Stimulated activated CD4-positive, alpha-beta T cell treated with anti-CD3 and anti-CD28 coated beads, Interleukin-4, amount 100 ng/mL, for 1 hour (primary cell): ENCODE measurements at places on chromosomes 16 and 17.

DNA sequence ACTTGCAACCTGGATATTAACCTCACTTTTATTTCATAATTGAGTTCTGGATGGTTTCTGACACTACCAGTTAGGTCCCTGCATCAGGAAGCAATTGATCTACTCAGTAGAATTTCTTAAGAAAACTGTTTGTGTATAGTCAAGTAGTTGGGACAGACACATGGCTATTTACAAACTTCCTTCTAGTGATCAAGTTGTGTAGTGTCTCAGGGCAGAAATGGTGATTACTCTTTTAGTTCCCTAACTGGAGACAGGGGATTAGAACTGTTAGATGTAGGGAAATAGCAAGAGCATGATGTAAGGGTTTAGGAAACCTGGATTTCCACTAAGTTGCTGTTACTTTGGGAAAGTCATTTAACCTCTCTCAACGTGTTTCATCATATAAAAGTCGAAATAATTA lies 30.4 kb downstream of the TMEM100 start:
- no peak for DNase-seq

- no peak for DNase-seq
These were observed 42.8 kb downstream of the COG7 start for GRCh38 chr16:23410176-23410575.

GRCh38 chr16:55779402-55780094 lies 53.3 kb downstream of the CES1 start:
- no peak for DNase-seq

DNA sequence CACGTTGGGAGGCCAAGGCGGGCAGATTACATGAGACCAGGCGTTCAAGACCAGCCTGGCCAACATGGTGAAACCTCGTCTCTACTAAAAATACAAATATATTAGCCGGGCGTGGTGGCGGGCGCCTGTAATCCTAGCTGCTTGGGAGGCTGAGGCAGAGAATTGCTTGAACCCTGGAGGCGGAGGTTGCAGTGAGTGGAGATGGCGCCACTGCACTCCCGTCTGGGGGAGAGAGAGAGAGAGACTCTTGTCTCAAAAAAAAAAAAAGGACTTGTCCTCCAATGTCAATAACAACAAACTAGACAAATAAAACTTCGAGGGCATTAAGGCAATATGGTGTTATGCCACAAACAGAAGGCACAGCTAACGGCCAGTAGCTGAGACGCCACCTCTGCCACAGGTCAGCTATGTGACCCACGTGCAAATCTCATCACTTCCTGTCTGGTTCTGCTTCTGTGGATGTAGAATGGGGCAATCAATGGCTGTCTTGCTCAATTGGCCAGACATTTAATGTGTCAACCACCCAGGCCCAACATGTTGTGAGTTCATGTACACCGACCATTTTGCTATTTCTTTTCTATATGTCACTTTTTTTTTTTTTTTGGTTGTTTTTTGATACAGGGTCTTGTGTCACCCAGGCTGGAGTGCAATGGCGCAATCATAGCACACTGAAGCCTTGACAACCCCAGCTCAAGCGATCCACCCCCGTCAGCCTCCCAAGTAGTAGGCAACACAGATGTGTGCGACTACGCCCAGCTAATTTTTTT lies 834 bp upstream of the TXNDC11 start:
- DNase-seq = peak; percentile 8

DNA sequence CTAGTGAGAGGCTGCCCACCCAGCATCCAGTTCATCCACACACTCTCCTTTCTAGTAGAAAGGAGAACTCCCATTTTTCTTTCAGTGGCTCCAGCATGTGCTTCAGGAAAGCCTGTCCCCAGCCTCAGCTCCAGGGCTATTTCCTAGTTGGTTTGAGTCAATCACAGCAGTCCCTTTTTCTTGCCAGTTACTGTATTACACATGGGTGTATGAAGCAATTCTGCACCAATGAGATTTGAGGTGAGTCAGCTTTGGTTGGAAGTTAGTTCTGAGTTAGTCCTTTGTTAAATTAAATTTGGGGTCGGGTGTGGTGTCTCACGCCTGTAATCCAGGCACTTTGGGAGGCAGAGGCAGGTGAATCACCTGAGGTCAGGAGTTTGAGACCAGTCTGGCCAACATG lies 24.8 kb downstream of the RAD51D start:
- DNase-seq = no peak

- DNase-seq = no peak
These were observed 8.6 kb upstream of the SKAP1 start for GRCh38 chr17:48438516-48439061.

- no peak for DNase-seq
These were observed 4.5 kb downstream of the ALKBH5 start for GRCh38 chr17:18187821-18188761.

- DNase-seq = no peak
These were observed 3.2 kb downstream of the TMEM208 start for GRCh38 chr16:67229906-67230808.

GRCh38 chr16:53695070-53695469 lies 8.6 kb downstream of the RPGRIP1L start:
- no peak for DNase-seq

GRCh38 chr17:78960928-78961327 lies 18.8 kb downstream of the LGALS3BP start:
- no peak for DNase-seq
